ENCODE measurements at places on chromosomes 7 and 10.

DNA sequence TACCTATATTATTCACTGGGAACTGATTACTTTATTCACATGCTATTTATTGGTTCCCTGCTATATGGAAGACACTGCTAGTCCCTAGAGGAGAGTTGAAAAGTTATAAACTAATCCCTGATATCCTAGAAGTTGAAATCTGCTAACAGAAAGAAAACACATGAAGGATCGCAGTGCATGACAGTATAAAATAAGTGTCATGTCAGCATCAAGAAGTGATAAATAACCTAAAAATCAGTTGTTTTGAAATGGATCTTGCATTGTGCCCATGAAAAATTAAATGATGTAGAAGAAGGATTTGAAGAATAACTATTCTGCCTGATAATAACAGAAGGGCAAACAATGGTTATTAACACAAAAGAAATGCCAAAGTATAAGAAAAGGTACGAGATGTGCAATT is 293.3 kb upstream of the LRRN3 start:
- no peak for DNase-seq

GRCh38 chr10:6578795-6579182 is 1.3 kb downstream of the PRKCQ start:
- no peak for DNase-seq

GRCh38 chr7:29381206-29382094 is 182.2 kb upstream of the PRR15 start:
- DNase-seq = no peak

- DNase-seq = peak; percentile 5
Observed at GRCh38 chr10:117374506-117375359, 507 bp downstream of the PDZD8 start.

DNA sequence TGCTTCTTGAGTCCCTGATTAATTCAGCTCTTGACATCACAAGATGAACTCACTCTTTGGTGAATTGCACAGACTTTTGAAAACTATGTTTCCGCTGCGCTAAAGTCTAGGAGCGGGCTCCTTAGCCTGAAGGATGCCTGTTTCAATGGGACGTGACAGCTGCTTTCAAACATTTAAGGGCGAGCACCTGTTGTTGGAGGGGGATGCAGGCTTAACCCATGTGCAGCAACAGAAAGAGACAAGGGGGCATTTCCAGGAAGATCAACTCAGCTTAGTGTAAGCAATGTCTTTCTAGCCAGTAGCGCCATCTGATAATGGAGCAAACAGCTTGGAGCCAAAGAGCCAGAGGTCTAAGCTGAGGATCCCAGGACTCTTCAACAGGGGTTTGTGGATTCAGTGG is 8.4 kb upstream of the PFKFB3 start:
- DNase-seq = no peak

GRCh38 chr10:131785121-131785460 is 115.7 kb upstream of the PPP2R2D start:
- no peak for DNase-seq

DNA sequence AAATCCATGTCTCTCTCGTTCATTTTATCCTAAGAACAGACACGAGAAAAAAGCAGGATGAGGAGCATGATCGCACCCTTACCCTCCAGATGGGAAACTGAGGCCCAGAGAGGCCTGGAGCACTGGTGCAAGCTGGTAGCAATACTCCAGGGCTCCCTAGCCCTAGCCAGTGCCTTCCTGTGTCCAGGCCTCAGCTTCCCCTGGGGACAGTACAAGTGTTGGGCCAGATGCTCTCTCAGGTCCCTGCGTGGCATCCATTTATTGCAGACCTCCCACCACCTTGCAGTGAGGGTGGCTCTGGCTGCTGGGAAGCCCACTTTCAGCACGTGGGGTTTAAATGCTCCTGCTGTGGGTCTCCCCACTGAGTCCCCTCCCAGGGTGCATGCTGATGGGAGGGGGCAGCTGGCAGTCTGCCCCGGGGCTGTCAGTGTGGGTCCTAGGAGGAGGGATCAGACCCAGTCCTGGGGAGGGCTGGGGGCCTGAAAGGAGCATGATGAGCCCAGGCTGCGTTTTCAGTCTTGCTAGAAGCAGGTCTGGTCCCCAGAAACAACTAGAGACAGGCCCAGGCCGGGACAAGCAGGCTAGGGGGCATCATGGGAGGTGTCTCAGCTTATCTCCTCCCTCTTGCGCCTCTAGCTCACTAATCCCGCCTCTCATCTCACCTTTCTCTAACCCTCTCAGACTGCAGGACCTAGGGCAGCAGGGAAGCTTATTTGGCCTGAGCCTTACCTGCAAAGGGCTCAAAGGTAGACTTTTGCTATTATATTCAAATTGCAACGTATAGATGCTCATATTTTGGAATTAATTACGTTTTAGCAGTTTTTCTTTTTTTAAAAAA is 662 bp upstream of the PPIF start:
- no peak for DNase-seq

DNA sequence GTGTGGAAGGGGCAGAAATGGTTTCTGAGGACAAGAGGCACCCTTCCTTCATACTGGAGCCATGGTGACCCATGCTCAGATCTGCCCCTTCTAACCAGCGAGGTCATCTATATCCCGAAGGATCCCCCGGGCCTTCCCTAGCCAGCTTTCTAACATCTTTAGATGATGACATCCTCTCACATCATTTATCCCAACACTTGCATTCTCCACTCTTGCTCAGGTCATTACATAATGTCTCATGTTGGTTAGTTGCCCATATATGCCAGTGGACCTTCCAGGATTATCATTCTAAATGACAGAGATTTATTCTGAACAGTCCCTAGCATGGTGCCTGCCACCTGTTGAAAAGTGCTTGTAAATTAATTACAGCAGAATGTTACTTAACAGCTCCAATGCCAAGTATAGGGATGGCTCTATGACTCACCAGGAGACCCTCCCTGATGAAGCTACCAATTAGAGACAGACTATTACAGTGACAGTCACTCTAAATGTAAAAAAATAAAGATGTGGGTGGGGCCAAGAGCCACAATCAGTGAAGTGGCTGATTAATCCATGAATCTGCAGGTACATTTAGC is 22.6 kb upstream of the ABLIM1 start:
- no peak for DNase-seq

DNA sequence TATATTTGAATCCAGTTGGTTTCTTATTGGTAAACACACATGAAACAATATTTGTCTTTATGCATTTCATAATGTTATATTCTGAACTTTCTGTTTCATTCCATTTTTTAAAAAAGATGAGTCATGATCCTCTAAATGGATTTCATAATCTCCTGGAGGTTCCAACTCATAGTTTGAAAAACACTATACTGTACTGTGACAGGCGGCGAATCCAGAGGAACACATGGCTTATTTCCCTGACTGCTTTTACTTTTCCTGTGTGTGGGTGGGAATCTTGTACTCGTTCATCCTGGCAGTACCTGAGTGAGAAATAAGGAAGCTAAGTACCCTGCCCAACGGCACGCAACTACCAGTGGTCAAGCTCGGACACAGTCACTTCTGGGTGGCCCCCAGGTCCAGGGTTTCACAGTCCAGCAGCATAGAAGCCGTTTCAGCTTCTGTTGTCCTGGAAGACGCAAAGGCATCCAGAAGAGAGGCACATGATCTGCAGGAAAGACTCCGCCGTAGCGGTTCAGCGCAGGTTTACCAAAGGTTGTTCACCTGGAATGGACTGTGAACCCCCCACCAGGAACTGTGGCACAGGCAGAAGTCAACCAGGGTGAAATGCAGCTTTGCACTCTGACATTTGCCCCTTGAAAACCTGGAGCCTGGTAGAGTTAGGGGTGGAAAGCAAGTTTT is 117.7 kb downstream of the CCNY start:
- no peak for DNase-seq

GRCh38 chr10:112677689-112678088 is 230.7 kb downstream of the VTI1A start:
- DNase-seq = no peak

GRCh38 chr10:114974625-114975024 is 36.6 kb downstream of the TRUB1 start:
- no peak for DNase-seq

DNA sequence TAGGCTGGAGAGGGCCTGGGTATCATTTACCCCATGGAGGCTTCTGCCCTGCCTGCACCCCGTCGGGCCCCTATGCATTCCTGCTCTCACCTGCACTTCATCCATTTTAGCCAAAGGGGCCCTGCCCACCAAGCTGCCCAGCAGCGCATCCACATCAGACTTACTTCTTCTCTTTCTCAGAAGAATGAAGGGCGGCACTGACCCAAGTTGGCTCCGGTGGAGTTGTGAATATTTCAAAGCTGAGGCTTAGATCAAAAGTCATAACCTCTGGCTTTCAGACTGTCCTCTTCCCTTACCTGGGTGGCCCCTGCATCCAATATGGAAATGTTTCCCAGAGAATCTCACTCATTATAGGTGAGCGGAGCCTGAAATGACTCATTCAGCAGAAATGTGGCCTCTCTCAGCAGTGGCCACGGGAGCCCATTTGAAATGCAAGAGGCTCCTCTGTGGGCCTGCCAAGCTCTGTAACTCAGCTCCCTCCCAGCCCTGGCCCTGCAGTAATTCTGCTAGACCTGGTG is 117.6 kb upstream of the TCF7L2 start:
- no peak for DNase-seq

- DNase-seq = no peak
Observed at GRCh38 chr10:33955676-33956075, 621.2 kb upstream of the NRP1 start.

DNA sequence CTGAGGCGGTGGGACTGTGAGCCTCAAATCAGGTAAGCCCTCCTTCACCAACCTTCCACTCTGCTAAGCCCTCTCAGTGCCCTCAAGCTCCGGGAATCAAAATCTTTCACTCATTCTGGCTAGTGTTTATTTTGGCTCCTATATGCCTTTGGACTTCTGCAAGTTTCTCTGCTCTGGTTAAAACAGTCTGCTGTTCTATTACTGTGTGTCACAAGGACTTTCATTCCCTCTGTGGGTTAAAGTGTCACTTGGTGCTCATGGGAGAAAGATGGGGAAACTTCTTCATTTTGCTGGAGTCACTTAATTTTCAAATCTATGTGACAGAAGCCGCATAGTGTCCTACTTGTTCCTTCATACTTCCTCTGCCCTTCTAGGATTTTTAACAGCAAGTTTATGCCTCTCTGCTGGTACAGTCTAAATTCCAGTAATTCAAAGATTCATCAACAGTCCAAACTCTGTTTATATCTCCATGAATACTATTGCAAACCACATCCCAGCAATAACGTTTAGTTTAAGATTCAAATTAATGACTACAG is 61.3 kb downstream of the CD36 start:
- no peak for DNase-seq

- no peak for DNase-seq
Observed at GRCh38 chr10:129410688-129411392, 56.2 kb upstream of the MGMT start.

GRCh38 chr7:25653384-25653783 is 425.1 kb upstream of the NPVF start:
- no peak for DNase-seq

DNA sequence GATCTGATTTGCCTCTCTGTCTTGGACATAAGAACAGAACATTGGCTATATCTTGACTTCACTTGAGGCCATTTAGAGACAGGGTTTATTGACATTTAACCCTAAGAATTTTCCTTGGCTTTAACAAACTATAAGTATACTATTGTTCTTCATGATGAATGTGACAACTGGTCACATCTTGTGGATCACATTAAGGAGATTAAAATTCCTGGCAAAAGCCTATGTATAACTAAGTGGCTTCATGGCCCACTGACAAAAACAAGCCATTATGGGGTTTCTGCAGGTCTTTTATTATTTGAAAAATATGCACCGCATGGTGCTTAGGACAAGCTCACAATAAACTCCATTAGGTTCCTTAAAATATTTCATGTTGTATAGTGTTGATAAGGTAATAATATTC is 54.8 kb downstream of the THNSL1 start:
- DNase-seq = no peak

DNA sequence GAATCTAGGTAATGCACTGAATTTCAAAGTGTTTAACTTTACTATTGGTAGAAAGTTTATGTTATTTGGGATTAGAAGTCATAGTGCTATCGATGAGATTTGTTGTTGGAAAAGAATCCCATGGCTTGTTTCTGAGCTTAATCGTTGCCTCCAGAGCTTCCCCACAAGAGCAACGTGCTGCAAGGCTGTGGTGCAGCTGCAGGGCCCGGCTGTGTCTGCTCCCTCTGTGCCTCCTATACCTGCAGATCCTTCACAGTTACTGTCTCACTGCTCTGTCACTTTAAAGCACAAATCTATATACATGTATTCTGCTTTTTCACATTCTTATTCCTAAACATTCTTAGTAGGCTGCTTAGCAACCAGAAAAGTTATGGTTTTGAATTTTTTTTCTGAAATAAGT is 826.6 kb upstream of the COBL start:
- no peak for DNase-seq

DNA sequence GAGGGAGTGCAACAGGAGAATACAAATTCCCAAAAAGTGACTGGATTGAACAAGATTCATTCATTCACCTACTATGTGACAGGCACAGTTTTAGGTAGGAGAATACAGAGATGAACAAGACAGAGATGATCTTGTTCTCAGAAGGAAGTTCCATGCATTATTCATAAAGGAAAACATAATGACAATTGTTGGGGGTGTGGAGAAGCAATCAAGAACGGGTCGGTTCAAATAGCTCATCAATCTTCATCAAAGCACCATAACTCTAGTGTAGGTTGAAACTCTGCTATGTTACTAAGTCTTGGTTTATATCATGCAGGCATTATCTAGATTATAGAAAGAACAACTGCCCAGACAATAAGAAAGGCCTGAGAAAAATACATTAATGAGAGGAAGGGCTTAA is 243.7 kb downstream of the DGKI start:
- no peak for DNase-seq

DNA sequence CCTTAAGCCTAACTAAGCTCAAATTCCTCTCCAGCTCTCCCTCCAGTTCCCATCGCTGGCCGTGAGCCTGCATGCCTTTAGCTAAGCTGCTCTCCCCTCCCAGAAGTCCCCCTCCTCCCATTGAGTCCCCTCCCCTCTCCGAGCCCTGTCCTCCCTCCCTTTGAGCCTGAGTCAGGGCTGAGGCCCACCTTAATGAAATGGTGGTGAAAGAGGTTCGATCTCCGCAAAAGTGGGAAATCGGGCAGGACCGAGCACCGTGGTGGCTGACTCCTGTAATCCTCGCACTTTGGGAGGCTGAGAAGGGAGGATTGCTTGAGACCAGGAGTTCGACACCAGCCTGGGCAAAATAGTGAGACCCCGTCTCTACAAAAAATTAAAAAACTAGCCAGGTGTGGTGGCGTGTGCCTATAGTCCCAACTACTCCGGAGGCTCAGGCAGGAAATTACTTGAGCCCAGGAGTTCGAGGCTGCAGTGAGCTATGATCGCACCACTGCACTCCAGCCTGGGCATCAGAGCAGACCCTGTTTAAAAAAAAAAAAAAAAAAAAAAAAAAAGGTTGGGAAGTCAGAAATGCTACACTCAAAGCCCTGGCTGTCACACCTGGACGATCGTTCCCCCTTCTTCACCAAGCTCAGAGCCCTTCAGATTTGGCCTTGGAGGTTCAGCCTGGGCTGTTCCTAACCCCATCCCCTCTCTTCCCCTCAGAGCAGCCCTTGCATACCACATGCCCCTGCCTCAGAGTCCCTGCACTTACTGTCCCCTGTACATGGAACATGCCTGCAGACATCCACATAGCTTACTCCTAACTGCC is 995 bp upstream of the CLDN3 start:
- no peak for DNase-seq

Measured in T-helper 22 cell (primary cell).